GM04503 (cell line): ENCODE measurements at places on chromosomes 1 and 21.
A peak's percentile ranks its signal among the peaks of the same experiment; 100 is the strongest.

- no peak for DNase-seq
These were observed 56.2 kb upstream of the DPH5 start for GRCh38 chr1:101081496-101082488.

GRCh38 chr1:38221006-38221649 lies 174.5 kb upstream of the POU3F1 start:
- DNase-seq = peak; percentile 81

- DNase-seq = peak; percentile 36
These were observed 2.6 kb downstream of the E2F2 start for GRCh38 chr1:23528250-23528978.

GRCh38 chr1:110556471-110556807 lies 37.5 kb upstream of the KCNA10 start:
- DNase-seq = no peak

DNA sequence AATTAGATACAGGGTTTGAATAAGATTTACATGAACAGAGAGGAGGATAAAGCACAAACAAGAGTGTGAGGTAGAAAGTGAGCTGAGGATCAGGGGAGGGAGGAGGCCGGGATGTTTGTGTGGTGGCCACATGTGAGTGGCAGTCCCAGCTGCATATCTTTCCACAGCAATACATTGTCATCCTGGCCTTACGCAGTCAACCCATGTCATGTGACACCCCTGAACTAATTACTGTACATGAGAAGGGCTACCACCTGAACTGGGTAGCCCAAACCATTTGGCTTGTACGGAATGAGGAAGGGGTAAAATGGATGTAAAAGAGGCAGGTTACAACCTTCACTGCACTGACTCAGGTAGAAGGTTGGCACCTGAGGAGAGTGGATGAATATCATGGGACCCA lies 4.2 kb downstream of the SLAMF7 start:
- no peak for DNase-seq

DNA sequence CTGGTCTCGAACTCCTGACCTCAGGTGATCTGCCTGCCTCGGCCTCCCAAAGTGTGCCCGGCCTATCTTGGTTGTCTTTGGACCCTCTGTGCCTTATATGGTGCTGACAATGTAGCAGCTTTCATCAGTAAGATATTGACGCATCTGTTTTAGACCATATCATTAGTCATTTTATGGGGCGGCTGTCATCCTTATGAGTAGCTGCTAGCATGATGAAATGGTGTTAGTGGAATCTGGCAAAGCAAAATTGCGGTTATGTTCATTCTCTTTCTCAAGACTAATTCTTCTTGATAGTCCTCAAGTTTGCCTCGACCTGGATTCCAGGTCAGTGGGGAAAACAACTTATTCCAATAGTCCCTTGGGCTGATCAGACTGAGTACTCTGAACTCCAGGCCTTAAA lies 199.9 kb downstream of the PRDM2 start:
- peak; percentile 32 for DNase-seq
